ENCODE measurements at places on chromosomes 6 and 20.

- peaks cover 2% of the 10 kb centered on the region for H3K36me3 ChIP-seq
- DNase-seq: no peak
- H3K4me3 ChIP-seq: no peak overlapping the region
- no peaks in the 10 kb centered on the region for H3K27me3 ChIP-seq
- H3K27ac ChIP-seq: no peak overlapping the region
- peaks cover 31% of the 10 kb centered on the region for H3K4me1 ChIP-seq
Observed at GRCh38 chr6:156420172-156420993, 356.8 kb upstream of the ARID1B start.

GRCh38 chr6:167907837-167908681 is 81.3 kb downstream of the AFDN start:
- no peaks in the 10 kb centered on the region for H3K4me1 ChIP-seq
- H3K27ac ChIP-seq: no peak overlapping the region
- no peaks in the 10 kb centered on the region for H3K27me3 ChIP-seq
- no peak for DNase-seq

- H3K4me1 ChIP-seq: no peaks in the 10 kb centered on the region
- DNase-seq: no peak
- H3K27me3 ChIP-seq: peaks cover 4% of the 10 kb centered on the region
- no peaks in the 10 kb centered on the region for H3K36me3 ChIP-seq
- no peak overlapping the region for H3K4me3 ChIP-seq
- H3K27ac ChIP-seq: no peak overlapping the region
Observed at GRCh38 chr6:97460394-97461080, 177.5 kb upstream of the MMS22L start.

GRCh38 chr6:31396422-31397152 is 6.8 kb upstream of the MICA start:
- no peaks in the 10 kb centered on the region for H3K27me3 ChIP-seq
- H3K27ac ChIP-seq: no peak overlapping the region
- H3K36me3 ChIP-seq: no peaks in the 10 kb centered on the region
- H3K4me1 ChIP-seq: peaks cover 41% of the 10 kb centered on the region

DNA sequence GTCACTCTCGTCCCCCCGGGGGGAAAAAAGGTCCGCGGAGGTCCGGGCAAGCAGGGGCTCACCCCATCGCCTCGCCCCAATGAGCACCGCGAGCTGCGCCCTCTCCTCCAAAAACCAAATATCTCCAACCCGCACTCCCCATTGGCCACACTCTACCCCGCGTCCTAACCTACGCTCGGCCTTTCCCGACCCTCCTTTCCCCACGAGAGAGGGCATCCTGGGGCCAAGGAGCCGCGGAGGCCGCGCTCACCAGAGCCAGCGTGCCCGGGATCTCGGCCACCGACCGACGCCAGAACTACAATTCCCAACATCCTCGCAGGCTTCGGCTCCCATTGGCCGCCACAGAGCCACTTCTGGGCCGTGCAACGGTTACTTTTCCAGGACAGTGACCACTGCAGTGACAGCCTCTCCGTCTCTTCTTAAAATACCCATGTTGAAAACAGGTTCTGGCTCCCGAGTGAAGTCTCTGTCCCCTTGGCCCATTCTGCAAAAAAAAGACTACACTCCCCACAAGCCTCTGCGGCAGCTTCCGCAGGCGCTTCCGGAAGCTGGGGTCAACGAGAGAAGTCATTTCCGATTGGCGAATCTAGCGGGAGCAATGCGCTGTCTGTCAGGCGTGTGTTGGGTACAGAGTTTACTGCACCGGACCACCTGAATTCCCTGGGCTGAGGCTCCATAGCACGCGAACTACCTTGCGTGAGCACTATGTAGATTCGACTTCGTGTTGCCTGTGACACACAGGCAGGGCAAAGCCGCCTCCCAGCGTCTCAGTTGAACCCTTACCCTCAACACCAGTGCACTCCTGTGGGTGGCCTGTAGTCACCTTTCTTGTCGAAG is at the start of gene ZNF343:
TSS of gene ZNF343 (minus strand) at position 285 of the 837 bp plus-strand sequence. CDS start 15,020 bp downstream, outside the sequence.
- peak within 1 kb of the TSS; percentile 99 for H3K4me3 ChIP-seq
- peak; percentile 76 for DNase-seq
- peak within 1 kb of the TSS; percentile 98 for H3K27ac ChIP-seq
- peaks cover 10% of the 10 kb centered on the region for H3K36me3 ChIP-seq
- peaks cover 6% of the 10 kb centered on the region for H3K27me3 ChIP-seq
- H3K4me1 ChIP-seq: peaks cover 23% of the 10 kb centered on the region

GRCh38 chr20:58634521-58635278 is 16.4 kb upstream of the STX16 start:
- H3K27ac ChIP-seq: peak overlapping the region; percentile 96
- H3K36me3 ChIP-seq: no peaks in the 10 kb centered on the region
- DNase-seq: peak; percentile 69

- H3K36me3 ChIP-seq: no peaks in the 10 kb centered on the region
- H3K27ac ChIP-seq: no peak overlapping the region
- no peak for DNase-seq
- peaks cover 26% of the 10 kb centered on the region for H3K4me1 ChIP-seq
- no peak overlapping the region for H3K4me3 ChIP-seq
- no peaks in the 10 kb centered on the region for H3K27me3 ChIP-seq
Observed at GRCh38 chr6:134534708-134535149, 216.8 kb upstream of the SGK1 start.

Measured in activated naive CD8-positive, alpha-beta T cell treated with anti-CD3 and anti-CD28 coated beads, Interleukin-2, amount 50 U/mL, for 24 hours (primary cell).